ENCODE measurements at places on chromosomes 6 and 20. TPM values are rescaled to one million over a fixed set of nuclear protein-coding genes. Genes with fewer than 3 reads are reported as not detected.
A peak's percentile ranks its signal among the peaks of the same experiment; 100 is the strongest.

Gene RAMACL
- 0.28 TPM for total RNA-seq

Gene PTPRT
- 4.5 TPM for total RNA-seq

Gene CDC5L
- 30.9 TPM for total RNA-seq

DNA sequence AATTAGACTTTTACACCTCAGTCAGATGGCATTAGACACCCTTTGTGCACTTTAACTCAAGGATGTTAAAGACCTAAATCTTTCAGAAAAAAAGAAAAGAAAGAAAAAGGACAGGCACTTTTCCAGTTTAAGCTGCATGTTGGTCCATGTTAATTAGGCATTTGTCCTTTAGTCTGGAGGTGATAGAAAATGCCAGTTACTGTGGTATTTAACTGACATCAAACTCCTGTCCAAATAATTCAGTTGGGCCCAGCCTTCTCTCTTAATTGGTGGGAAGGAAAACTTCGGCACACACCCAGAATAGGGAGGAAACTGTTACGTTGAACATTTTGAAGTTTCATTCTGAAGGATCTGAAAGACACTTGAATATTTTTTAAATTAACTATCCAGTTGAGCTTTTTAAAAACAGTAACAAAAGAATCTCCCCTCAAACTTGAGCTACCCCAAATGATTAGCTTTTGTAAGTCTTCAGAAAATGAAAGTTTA is 30.3 kb downstream of the RREB1 start:
- no peak overlapping the region for H3K4me3 ChIP-seq
- H3K27ac ChIP-seq, result peak overlapping the region; percentile 95
- H3K4me1 ChIP-seq, result peaks cover 73% of the 10 kb centered on the region

Gene SNTA1
- total RNA-seq, result 6.8 TPM

Gene BPIFB1
- total RNA-seq, result 0.24 TPM

GRCh38 chr6:11714116-11714797 is 64.3 kb downstream of the ADTRP start:
- peaks cover 36% of the 10 kb centered on the region for H3K4me1 ChIP-seq
- H3K36me3 ChIP-seq, result no peaks in the 10 kb centered on the region
- no peak for DNase-seq

DNA sequence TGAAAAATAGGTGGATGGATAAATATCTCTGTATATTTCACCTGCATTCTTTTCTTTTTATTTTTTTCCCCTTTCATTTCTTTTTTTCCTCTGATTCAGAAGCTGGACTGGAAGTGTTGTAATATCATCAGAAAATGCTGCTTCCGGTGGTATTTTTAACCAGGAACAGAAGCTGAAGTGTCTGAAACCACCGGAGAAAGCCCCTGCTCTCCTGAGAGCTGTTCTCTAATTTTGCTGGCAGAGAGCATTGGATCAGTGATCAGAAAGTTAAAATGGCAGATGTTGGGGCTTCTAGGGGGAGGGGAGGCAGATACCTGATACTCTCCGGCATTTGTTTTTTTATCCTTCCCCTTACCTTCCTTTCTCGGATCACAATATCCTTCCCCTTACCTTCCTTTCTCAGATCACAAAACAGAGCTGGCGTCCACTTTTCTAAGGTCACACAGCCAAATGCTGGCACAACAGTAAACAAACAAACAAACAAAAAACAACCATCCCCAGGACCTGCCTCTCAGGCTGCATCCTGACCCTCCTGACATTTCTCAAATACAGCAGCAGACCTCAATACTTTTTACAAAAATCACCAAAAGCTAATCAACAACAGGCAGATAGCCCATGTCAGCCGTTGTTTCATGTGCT is 143.2 kb upstream of the ZNF217 start:
- H3K36me3 ChIP-seq, result no peaks in the 10 kb centered on the region
- H3K27ac ChIP-seq, result peak overlapping the region; percentile 79
- H3K4me3 ChIP-seq, result peak overlapping the region; percentile 3
- H3K4me1 ChIP-seq, result peaks cover 14% of the 10 kb centered on the region

- no peaks in the 10 kb centered on the region for H3K36me3 ChIP-seq
- DNase-seq, result no peak
- H3K4me3 ChIP-seq, result no peak overlapping the region
- H3K27ac ChIP-seq, result no peak overlapping the region
- no peaks in the 10 kb centered on the region for H3K4me1 ChIP-seq
Observed at GRCh38 chr6:123925350-123925749, 121.7 kb downstream of the NKAIN2 start.

Gene TTLL9
- total RNA-seq, result 0.05 TPM

DNA sequence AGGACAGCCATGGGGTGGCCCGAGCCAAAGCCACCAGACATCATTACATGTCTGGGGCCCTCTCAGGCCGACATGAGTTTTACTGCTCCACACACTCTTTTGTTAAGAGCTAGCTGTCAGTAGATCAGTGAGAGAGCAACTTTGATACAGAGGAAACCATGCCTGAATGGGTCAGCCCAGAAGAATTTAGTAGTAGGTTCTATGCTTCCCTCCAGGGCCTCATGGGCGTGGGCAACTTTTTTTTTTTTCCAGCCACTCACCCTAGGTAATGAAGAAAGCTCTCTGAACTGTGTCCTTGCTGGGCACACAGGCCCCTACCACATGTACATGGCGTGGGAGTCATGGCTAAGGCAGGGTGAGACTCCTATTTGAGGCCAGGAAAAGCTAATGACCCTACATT is 38.8 kb downstream of the HLA-F start:
- no peak overlapping the region for H3K27ac ChIP-seq
- no peaks in the 10 kb centered on the region for H3K27me3 ChIP-seq
- no peaks in the 10 kb centered on the region for H3K4me1 ChIP-seq
- H3K4me3 ChIP-seq, result no peak overlapping the region

DNA sequence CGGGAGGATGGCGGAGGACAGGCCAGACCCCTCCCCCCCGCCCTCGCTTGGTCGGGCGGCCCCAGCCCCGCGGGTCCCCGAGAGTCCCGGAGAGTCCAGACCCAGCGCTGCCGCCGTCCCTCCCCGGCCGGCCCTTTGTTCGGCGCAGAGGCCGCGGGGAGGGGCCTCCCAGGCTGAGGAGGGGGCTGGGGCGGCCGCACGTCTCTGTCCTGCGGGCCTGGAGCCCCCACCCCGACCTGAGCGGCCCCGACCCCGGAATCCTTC is 806 bp downstream of the KCNQ2 start:
- H3K27ac ChIP-seq, result no peak overlapping the region
- no peak overlapping the region for H3K4me3 ChIP-seq
- H3K36me3 ChIP-seq, result no peaks in the 10 kb centered on the region
- no peak for DNase-seq

DNA sequence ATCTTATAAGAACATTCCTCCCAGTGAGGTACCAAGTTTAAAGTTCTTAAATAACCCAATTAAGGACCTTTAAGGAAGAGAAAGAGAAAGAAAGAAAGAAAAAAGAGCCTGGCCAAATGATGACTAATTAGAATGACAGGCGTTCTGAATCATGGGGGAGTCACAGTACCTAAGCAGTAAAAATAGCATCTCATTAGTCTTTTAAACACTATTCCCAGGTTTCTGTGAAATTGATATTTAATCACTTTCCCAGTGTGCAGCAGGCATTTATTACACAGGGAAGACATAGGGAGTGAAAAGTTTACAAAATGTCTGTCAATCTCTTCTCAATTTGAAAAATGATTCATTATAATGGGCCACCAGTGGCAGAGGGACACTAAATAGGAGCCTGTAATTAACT is 251.4 kb upstream of the MANEA start:
- H3K27ac ChIP-seq, result no peak overlapping the region
- H3K36me3 ChIP-seq, result no peaks in the 10 kb centered on the region
- no peaks in the 10 kb centered on the region for H3K27me3 ChIP-seq
- no peaks in the 10 kb centered on the region for H3K4me1 ChIP-seq
- DNase-seq, result no peak

- no peaks in the 10 kb centered on the region for H3K4me1 ChIP-seq
- no peak overlapping the region for H3K4me3 ChIP-seq
- DNase-seq, result no peak
- no peak overlapping the region for H3K27ac ChIP-seq
Observed at GRCh38 chr6:34855463-34855862, 32.4 kb downstream of the TAF11 start.

GRCh38 chr20:38377039-38377685 is 30.9 kb downstream of the LBP start:
- H3K36me3 ChIP-seq, result no peaks in the 10 kb centered on the region
- H3K4me3 ChIP-seq, result no peak overlapping the region
- no peak overlapping the region for H3K27ac ChIP-seq
- DNase-seq, result no peak

DNA sequence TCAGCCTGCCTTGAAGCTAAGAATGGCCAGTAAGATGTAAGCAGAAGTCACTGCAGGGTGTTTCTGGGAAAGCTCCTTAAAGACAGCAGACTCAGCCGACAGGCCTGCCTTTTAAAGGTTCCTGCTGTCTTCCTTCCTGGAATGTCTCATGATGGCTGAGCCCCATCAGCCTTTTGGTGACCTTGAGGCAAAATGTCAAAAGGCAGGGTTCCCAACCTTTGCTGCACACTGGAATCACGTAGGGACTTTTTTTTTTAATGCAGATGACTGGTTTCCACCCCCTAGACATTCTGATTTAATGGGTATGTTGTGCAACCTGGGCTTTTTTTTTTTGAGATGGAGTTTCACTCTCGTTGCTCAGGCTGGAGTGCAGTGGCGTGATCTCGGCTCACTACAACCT is 11.6 kb downstream of the MDGA1 start:
- peaks cover 19% of the 10 kb centered on the region for H3K4me1 ChIP-seq
- no peak overlapping the region for H3K4me3 ChIP-seq
- H3K27ac ChIP-seq, result no peak overlapping the region
- H3K27me3 ChIP-seq, result peaks cover 79% of the 10 kb centered on the region
- DNase-seq, result no peak
- no peaks in the 10 kb centered on the region for H3K36me3 ChIP-seq

- DNase-seq, result no peak
- H3K36me3 ChIP-seq, result peaks cover 12% of the 10 kb centered on the region
- H3K4me3 ChIP-seq, result peak within 1 kb of the TSS; percentile 83
- peak within 1 kb of the TSS; percentile 93 for H3K27ac ChIP-seq
- H3K27me3 ChIP-seq, result peaks cover 54% of the 10 kb centered on the region
Observed at GRCh38 chr20:64079273-64080012, at the start of gene RGS19. TSS of gene RGS19 (minus strand) at chr20:64079518. CDS start at chr20:64076886, 2,632 bp downstream.

Gene SASH1
- total RNA-seq, result 3.7 TPM

- H3K4me1 ChIP-seq, result no peaks in the 10 kb centered on the region
- H3K36me3 ChIP-seq, result no peaks in the 10 kb centered on the region
- no peak overlapping the region for H3K4me3 ChIP-seq
- H3K27me3 ChIP-seq, result no peaks in the 10 kb centered on the region
- DNase-seq, result no peak
Observed at GRCh38 chr6:122645256-122645655, 35.1 kb downstream of the PKIB start.

DNA sequence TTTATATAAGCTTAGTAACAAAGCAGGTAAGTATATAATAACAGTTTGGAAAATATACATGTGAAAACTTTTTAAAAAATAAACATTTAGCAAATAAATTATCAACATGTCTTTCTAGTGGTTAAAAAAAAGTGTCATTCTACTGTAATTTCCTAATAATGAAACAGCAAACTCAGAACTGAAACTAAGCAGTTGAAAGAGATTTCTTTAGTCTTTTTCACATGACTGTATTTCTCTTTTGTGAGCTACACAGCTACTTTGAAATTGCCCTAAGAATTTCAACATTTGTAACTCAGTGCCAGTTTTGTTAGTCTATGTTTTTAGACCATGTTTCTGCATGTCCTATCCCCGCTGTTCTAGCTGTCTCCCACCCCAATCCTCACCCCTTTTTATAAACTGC is 28.4 kb upstream of the SDHAF4 start:
- H3K27me3 ChIP-seq, result no peaks in the 10 kb centered on the region
- H3K36me3 ChIP-seq, result no peaks in the 10 kb centered on the region
- H3K4me3 ChIP-seq, result no peak overlapping the region

GRCh38 chr6:131135244-131136020 is at the start of gene AKAP7:
TSS of gene AKAP7 (plus strand) at chr6:131135467. CDS start at chr6:131135764, 297 bp downstream.
- peak; percentile 9 for DNase-seq
- no peaks in the 10 kb centered on the region for H3K4me1 ChIP-seq
- no peaks in the 10 kb centered on the region for H3K36me3 ChIP-seq

GRCh38 chr6:34949636-34950035 is 60.6 kb downstream of the ANKS1A start:
- no peak overlapping the region for H3K4me3 ChIP-seq
- no peaks in the 10 kb centered on the region for H3K27me3 ChIP-seq
- no peaks in the 10 kb centered on the region for H3K36me3 ChIP-seq
- DNase-seq, result no peak
- no peak overlapping the region for H3K27ac ChIP-seq

DNA sequence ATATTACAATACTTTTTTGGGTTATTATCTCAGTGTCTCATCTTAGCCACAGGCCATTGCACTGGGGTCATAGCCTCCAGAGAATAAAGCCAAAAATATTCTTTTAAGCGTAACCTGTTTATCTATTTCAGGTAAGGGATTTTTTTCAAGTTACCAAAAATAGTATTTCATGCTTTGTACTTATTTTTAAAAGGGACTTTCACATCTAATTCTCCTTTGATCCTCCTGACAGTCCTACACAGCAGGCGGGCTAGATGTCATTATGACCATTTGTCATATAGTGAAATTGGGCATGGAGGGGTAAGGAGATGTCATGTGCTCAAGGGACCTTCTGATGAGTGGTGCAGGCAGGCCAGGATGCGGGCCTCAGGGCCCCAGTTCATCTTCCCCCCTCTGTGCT is 68.9 kb downstream of the TBC1D7 start:
- H3K27me3 ChIP-seq, result no peaks in the 10 kb centered on the region
- H3K27ac ChIP-seq, result no peak overlapping the region
- no peaks in the 10 kb centered on the region for H3K36me3 ChIP-seq
- H3K4me3 ChIP-seq, result no peak overlapping the region

Gene GPANK1
- total RNA-seq, result 25.2 TPM

Gene ZSCAN9
- 7.3 TPM for total RNA-seq

Gene RHAG
- 2.8 TPM for total RNA-seq

All from thymus (tissue), 14 donors.